Stimulated activated CD4-positive, alpha-beta T cell treated with anti-CD3 and anti-CD28 coated beads, Interleukin-15, amount 100 ng/mL, for 24 hours (primary cell): ENCODE measurements at places on chromosomes 7 and 10.
A peak's percentile ranks its signal among the peaks of the same experiment; 100 is the strongest.

- DNase-seq, result no peak
Observed at GRCh38 chr10:63738410-63738809, 217.2 kb downstream of the REEP3 start.

DNA sequence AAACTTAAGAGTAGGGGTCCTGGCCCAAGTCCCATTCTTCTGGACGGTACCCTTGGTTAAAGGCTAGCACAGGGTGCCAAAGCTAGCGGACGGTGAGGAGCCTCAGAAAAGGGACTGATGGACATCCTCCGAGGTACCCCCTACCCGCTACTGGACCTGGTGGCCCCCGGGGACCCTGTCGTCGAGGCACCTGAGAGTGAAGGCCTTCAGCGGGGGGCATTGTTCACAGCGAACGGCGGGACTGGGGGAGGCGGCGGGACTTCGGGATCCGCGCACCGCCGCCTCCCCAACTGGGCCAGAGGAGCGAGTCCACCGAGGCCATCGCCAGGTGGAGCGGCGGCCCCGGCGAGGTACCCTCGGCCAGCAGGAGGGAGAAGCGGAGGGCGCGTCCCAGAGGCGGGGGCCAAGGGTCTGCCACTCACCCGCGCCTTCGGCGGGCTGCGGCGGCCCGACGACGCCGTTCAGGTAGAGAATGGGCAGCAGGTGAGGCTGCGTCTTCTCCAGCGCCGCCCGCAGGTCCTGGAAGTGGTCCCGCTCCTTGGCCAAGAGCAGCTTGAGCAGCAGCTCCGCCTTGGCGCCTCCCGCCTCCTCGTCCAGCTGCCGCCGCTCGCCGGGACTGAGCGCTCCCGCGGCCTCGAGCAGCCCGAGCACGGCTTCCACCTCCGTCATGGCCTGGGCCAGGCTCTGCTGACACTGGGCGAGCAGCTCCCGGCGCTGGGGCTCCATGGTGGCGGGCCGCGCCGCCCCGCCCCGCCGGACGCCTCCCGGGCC, 575 bp downstream of the DLG5 start:
- peak; percentile 54 for DNase-seq

DNA sequence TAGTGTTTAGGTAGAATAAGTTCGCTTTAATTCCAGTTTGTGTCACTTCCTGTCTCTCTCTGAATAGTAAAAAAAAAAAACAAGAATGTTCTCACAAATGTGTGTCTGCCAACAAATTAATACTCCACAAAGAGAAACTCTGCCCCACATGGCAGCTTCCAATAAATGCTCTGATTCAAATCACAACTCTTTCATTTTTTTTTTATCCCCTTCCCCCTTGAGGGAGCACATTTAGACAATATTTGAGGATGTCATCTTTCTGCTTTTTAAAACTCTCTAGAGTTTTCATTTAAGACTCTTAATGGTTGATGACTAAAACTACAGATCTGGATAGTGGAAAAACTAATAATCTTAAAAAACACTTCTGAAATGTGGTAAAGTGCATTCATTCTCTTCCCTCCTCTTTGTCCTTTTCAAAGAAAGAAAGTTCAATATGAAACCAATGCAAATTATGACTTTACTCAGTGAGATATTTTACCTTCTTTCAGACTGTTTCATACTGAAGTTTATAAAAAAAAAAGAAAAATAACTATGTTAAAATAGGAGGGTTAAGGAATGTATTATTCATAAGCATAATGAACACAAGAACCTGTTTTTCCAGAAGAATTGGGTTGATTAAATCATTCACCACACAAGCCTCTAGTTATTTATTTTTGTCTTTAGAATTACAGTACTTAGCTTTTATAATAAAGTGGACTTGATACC, 42.3 kb downstream of the ARID5B start:
- DNase-seq, result peak; percentile 37

- DNase-seq, result no peak
Observed at GRCh38 chr7:41573015-41573414, 129.9 kb downstream of the INHBA start.

- no peak for DNase-seq
Observed at GRCh38 chr7:116526897-116527296, 2.1 kb downstream of the CAV1 start.

- no peak for DNase-seq
Observed at GRCh38 chr7:143448429-143448828, 5.2 kb downstream of the TAS2R60 start.

DNA sequence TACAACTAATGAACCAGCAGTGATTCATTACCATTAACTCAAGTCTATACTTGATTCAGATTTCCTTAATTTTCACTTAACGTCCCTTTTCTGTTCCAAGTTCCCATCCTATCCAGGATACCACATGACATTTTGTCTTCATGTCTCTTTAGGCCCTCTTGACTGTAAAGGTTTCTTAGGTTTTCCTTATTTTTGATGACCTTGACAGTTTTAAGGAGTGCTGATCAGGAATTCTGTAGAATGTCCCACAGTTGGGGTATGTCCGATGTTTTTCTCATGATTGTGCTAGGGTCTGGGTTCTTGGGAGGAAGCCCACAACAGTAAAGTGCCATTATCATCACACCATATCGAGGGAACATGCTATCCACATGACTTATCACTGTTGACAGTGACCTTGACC, 162.7 kb downstream of the PTPN20 start:
- no peak for DNase-seq

GRCh38 chr7:39890411-39890810, 59.6 kb upstream of the CDK13 start:
- no peak for DNase-seq

- no peak for DNase-seq
Observed at GRCh38 chr7:155878250-155878649, 66.0 kb upstream of the SHH start.

GRCh38 chr10:110778211-110778610, 93.5 kb upstream of the PDCD4 start:
- DNase-seq, result no peak

DNA sequence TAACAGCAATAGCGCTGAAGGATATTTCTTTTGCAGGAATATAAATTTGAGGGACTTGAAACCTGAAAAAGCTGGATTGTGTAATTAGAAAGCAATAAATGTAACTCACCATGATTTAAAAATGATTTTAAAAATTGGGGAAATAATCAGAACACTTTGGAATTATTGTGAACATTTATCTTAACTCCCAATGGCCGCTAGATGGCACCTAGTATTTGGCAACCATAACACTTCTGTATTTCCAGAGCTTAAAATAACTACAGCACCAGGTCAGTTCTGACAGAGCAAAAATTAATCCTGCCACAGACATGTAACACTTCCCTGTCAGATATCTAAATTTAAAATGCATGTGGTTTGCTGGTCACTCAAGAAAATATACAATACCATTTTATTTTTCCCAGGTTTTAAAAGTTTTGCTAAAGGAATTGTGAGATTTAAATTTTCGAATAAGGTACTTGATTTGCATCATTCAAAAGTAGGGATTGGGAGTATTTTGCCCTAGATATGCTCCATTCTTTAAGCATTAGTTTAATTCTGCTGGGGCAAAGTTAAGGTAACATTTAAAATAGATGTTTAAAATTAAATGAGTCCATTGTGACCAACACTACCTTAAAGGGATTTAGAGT, 144.5 kb downstream of the PPP1R3A start:
- DNase-seq, result peak; percentile 7

- no peak for DNase-seq
Observed at GRCh38 chr7:14191686-14192098, 202.2 kb upstream of the ETV1 start.
